ENCODE measurements at places on chromosomes 6 and 20.

DNA sequence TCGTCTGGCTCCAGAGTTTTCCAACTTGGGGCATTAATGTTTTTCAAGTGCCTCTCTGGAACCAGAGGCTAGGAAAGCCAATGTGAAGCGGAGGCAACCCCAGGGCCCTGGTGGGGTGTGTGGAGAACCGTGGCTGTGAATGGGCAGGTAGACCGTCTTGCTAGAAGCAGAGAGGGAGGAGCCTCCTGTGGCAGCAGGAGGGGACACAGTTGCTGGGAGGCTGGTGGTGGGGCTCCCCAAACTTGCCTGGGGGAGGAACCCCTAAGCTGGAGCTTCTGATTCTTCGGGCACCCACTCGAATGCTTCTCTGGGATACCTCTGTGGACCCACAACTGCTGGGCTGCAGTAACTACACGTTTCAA lies 65.3 kb upstream of the APCDD1L start:
- DNase-seq, result no peak

- DNase-seq, result no peak
Observed at GRCh38 chr6:11432713-11433450, 104.7 kb upstream of the TMEM170B start.

DNA sequence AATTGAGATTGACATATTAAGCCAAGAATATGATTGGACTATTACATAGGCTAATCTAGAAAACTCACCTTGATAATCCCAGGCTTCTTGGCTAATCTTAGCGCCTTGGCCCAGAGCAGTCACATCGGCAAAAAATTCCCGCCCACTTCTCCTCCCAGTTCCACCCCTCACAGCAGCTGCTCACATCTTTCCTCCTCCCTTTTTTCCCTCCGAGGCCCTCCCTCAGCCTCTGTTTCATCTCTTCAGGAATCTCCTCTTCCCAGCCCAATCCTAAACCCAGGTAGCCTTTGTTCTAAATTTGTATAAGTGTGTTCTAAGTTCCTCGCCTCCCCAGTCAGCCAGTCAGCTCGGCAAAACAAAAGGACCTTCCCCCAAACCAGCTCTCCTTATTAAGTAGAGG lies 184.3 kb downstream of the PRKN start:
- DNase-seq, result no peak

DNA sequence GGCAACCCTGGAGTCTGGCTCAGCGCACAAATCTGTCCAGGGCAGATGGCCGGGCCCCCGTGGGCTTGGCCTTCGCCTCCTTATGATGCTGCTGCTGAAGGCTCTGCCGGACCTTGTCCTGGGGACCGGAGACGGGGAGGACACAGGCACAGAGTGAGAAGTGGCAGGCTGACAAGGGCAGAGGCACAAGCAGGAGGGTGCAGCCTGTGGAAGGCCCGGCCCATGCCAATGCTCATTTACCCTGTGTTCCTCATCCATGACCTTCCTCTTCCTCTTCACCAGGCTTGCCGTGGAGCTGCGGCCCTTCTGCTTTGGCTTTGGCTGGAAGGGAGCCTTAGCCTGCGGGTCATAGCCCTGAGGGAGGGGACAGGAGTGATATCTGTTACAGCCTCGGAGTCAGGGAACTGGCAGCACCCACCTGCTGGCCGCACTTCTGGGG lies 2.4 kb downstream of the B3GALT4 start:
- DNase-seq, result no peak

DNA sequence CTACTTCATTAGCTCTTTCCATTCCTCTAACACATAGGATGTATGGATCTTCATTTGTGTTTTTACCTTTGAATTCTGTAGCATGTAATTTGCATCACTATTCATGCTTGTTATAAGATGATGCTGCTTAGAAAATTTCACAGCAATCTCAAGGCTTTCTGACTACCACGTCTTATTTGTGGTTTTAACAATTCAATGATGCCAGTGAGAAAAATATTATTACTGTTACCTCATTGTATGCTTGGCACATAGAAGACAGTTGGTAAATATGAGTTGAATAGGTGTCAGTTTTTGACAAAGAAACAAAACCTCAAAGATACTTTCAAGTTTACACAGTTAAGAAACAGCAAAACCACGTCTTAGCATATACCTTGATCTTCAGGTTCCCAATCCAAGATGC lies 428.6 kb downstream of the TFAP2A start:
- DNase-seq, result no peak

DNA sequence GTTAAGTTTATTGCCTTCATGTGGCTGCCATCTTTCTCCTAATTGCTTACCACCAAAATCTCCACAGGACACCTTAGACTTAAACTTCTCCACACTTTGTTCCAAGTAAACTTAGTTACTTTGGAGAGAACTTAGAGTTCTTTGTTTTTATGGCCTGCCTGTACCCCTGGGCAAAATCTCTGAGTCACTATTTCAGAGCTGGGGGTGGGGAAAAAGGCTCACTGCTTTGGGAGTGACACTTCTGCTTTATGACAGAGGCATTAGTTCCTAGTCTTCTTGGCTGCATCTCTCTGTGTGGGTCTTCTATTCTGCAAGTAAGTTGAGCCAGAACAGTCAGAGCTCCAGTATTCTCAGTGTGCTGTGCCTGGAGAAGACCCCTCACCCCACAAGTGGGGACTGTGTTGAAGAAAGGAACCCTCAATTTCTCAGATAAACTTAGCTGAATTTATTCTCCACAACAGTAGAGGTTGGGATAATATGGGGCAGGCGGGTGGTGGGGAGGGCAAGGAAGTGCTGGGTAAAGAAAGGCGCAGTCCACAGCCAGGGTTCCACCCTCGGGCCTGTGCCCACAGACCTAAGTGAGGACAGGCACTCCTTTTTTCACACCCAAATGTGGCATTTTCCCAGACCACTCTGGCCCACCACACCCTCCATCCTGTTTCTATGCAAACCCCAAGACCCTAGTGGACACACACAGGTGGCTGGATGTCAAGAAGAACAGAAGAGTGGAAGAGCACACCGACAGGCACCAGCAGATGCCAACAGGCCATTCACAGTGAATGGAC lies 636.6 kb upstream of the MAN1A1 start:
- no peak for DNase-seq
